ENCODE measurements at places on chromosomes 2 and 18. TPM values are rescaled to one million over a fixed set of nuclear protein-coding genes. Genes with fewer than 3 reads are reported as not detected.

Gene MC4R
- total RNA-seq = not detected

Gene CFC1
- total RNA-seq = not detected

Gene ADD2
- 0.37 TPM for total RNA-seq

Gene EFEMP1
- 10.8 TPM for total RNA-seq

Gene C1GALT1C1L
- total RNA-seq = 0.50 TPM

Gene GREB1
- 3.0 TPM for total RNA-seq

Gene ERICH2
- 0.33 TPM for total RNA-seq

Gene TMEM169
- total RNA-seq = 0.66 TPM

Gene SOX11
- 0.66 TPM for total RNA-seq

Gene SEPTIN10
- total RNA-seq = 110 TPM

Gene AGXT
- under 0.01 TPM for total RNA-seq

Gene FTCDNL1
- 4.1 TPM for total RNA-seq

Gene TMEM17
- 2.0 TPM for total RNA-seq

Gene DAW1
- not detected for total RNA-seq

Gene TPO
- not detected for total RNA-seq

Gene TUBA4B
- total RNA-seq = 0.11 TPM

Measured in uterine smooth muscle cell (primary cell).